Pulmonary artery endothelial cell (primary cell): ENCODE measurements at places on chromosomes 1 and 21.

DNA sequence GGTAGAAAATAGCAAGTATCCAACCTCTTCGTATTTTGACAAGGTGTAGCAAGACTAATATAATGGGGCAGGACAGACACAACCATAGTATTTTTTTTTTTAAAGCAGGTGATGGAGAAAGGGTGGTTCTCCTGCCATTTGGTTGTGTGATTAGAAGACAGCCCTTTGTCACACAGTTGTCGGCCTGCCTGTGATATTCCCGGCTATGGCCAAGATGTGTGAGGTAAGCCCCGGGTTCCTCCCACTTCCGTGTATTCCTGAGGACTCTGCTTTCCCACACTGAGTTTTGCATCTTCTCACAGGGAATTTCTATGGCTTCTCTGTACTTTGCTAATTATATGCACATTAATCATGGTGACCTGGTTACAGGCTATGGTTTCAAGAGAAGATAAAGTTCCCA is 35.9 kb downstream of the ZNF496 start:
- DNase-seq = no peak

GRCh38 chr1:189438808-189439207 is 1038.9 kb downstream of the BRINP3 start:
- DNase-seq = no peak

- no peak for DNase-seq
Observed at GRCh38 chr1:7089497-7089896, 304.2 kb downstream of the CAMTA1 start.

DNA sequence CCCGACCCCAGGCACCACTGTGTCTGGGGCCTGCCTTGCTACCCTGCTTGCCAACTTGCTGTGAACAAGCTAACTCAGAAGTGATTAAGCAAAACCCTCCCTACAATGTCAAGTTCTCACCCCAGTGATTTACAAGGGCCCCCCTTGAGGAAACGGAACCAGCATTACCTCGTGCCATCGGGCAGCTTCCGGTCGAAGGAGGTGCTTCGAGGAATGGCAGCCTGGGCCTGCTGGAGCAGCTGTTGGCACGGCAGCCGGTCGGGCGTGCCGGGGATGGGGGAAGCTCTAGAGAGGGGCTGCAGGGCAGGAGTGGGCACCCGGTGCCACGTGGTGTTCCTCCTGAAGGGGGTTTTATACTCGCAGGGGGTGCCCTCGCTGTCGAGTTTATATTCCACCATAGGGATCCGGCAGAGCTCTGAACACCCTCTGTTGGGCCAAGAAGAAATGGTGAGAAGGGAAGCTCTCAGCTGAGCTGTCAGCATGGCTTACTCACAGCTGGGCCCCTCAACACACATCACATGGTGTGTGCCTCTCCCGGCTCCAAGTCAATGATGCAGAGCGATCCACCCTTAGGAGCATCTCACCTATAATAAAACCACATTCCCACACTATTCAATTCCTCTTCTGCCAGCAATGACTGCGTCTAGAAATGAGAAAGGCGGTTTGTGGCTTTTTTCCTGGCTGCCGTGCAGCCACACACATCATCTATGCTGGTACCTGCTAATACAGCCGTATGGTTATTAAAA is 184.4 kb downstream of the SIPA1L2 start:
- no peak for DNase-seq

- DNase-seq = no peak
Observed at GRCh38 chr1:47196622-47197021, 6.8 kb upstream of the PDZK1IP1 start.
